ENCODE measurements at places on chromosomes 3 and 15.
A peak's percentile ranks its signal among the peaks of the same experiment; 100 is the strongest.

DNA sequence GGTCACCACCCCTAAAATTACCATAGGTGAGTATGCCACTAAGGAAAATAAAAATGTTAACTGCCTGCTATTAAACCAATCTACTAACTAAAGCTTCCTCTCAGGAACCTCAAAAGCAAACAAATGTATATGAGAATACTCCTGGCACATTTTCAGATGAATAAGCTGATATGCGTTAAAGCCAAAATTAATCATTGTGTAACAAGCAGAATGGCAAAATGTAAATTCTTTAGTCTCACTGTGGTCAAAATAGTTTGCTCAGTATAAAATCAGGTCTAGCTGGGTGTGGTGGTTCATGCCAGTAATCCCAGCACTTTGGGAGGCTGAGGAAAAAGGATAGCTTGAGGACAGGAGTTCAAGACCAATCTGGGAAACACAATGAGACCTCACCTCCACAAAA lies 53.6 kb downstream of the SUMF1 start:
- peak; percentile 48 for DNase-seq

- no peak for DNase-seq
These were observed 88.4 kb downstream of the WNT7A start for GRCh38 chr3:13791198-13792050.

DNA sequence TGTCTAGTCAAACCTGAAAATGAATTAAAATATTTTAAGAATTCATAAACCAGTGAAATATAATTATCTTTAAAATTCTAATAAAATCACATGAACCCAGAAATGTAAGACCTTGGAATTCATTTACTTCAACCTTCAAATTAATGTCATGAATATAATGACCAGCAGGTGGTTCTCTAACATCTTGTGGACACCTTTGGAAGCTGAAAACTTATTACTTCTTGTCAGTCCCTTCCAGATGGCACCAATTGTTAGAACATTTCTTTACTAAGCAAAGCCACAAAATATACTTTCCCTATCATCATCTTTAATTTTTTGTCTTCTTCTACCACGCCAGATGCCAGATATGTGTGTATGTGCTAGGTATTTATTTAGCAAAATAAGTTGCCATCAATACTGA lies 240.0 kb downstream of the MBNL1 start:
- DNase-seq = peak; percentile 37

DNA sequence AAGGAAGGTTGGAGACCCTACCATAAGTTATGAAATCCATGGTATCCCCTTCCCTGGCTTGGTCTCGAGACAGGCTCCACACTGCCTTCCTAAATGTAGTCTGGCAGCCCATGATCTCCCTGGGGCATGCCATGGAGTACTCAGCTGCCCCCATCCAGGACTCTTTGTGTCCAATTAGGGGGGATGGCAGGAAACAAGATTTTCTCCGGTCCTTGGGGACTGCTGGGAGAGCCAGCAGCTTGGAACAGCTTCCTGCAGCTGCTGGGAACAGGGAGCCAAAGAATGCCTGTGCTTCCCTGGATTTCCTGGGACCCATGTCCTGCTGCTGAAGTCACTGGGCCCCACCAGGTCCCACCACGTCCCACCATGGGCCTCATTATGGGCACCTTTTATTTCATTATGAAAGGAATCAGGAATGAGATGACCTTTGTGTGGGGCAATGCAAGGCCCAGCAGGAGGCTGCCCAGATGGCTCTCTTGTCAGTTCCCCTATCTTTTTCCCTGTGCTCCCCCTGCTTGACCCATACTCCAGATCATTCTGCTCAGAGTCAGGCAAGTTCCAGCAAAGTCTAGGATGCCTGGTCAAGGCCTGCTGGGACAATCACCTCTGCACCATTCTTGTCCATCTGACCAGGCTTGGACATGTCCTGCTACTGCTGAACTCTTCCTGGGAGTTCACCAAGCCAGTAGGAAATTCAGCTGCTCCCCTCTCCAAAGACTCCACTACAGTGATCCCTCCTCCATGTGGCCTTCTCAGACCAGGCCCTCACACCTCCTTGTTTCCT lies 15.0 kb upstream of the DAG1 start:
- no peak for DNase-seq

DNA sequence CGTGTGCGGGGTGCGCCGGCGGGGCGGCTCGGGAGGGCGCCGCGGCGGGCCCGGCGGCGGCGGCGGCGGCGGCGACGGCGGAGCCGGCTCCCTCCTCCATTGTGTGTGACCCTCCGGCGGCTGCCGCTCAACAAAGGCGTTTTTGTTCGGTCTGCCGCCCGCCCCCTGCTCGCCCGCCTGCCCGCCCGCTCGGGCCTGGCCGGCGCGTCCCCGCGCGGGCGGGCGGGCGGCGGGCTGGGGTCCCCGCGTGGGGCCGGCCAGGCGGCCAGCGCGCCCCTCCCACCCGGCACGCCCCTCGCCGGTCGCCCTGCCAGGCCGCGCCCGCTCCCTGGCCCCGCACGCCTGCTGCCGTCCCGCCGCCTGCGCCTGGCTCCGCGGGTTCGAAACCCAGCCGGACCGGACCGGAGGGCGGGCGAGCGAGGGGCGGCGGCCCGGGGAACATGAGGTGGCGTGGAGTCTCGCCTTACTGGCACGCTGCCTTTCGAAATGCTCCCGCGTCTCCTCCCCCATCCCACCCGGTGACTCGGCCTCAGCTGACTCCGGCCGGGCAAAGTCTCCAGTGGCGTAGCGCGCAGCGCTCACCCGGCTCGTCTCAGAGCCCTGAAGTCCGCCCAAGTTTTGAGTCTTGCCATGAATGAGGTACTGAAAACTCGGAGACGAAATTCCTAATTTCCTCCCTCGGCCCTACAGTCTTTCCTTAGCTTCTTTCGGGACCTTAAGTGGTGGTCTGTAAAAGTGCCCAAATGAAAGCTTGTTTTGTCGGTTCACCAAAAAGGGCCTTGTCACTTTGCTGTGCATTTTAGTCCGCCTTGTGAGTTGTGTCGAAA lies 588 bp downstream of the MAPK6 start:
- peak; percentile 92 for DNase-seq

DNA sequence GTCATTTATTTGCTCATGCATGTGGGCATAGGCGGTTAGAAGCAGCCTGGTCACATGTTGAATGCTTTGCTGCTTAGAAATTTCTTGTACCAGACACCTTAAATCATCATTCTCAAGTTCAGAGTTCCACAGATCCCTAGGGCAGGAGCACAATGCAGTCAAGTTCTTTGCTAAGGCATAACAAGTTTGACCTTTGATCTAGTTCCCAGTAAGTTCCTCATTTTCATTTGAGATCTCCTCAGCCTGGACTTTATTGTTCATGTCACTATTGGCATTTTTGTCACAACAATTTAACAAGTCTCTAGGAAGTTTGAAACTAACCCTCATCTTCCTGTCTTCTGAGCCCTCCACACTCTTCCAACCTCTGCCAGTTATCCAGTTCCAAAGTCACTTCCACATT lies 22.8 kb downstream of the HGD start:
- DNase-seq = no peak

- DNase-seq = no peak
These were observed 172.9 kb upstream of the TOPAZ1 start for GRCh38 chr3:44068753-44069152.

DNA sequence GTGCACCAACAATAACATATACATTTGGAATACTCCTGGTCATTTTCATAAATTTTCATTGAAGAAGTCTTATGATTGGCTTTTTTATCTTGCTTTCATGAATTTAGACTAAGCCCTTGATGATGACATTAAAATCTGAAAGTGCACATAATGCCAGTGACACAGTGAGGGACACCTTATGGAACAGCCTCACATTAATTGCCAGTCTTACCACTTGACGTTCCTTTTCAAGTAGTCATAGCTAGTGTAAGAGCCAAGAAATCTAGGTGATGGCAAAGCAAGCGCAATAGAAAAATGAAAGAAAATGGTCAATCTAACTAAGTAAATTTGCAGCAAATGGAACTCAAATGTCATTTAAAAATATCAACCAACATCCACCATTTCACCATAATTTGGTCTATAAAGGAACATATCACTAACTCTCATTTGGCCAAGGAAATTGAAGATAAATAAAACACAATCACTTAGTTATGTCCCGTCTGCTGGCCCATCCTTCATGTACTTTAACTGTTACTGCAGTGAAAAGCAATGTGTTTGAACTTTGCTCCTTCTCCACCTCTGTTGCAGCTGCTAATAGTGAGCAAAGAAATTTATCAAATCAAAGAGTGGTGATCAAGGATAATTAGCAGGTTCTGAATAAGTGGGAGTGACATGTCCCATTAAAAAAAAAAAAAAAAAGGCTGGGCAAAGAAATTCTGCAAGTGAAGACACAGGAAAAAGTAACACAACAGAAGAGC lies 110.0 kb downstream of the TJP1 start:
- no peak for DNase-seq

- DNase-seq = peak; percentile 80
These were observed 9.6 kb downstream of the OSBPL11 start for GRCh38 chr3:125585595-125586223.

DNA sequence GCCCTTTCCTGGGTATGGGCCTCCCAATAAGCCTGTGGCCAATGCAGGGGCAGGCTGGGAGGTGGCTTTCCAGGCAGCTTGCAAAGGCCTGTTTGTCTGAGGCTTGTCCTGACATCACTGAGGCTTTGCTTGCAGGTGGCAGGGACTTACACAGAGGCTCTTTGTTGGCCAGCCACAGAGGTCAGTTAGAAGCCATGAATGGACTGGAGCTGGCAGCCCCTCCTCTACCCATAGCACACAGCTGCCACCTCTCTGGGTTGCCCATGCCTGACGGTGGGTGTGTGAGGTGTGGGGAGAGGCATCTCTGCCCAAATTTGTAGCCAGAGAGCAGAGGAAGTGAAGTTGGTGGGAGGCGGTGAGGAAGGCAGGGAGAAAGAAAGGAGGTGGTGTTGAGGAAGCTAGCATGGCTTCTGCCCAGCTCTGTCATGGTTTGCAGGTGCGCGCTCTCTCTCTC lies 17.1 kb downstream of the LIMD1 start:
- DNase-seq = no peak

DNA sequence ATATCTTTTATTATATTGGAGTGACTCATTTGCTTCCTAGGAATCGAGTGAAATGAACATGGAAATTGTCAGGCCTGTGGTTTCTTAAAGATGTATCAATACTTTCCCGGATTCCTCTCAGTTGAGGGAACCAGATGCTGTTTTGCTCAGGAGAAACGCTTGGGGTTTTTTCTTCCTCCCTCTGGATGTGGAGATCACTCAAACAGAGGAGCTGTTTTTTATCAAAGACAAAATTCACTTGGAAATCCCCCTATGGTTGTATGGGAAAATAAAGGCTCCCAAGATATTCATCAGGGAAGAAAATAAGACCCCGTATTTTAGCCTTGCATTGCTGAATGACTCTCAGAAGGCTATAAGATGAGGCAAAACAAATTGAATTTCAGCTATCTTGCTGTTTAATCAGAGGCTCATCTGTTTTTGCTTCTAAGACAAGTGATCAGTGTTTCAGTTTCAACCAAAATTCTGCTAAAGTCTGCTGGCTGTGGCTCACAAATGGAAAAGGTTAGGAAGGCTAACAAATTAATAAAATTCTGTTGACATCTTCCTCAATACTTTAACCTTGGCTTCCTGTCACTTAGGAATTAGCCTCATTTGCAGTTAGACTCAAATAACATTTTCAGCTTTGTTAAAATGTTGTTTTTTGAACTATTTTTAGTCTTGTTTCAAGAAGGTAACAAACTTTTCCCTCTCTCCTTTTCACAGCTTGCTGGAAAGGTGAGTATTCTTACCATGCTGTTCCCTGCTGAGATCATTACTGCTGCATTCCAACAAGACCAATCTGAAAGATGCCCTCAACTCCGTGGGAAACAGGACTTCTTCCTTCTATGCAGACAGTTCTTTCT lies 83.6 kb downstream of the COL6A5 start:
- DNase-seq = no peak

- peak; percentile 25 for DNase-seq
These were observed 1.2 kb downstream of the CADPS start for GRCh38 chr3:62873761-62874710.

DNA sequence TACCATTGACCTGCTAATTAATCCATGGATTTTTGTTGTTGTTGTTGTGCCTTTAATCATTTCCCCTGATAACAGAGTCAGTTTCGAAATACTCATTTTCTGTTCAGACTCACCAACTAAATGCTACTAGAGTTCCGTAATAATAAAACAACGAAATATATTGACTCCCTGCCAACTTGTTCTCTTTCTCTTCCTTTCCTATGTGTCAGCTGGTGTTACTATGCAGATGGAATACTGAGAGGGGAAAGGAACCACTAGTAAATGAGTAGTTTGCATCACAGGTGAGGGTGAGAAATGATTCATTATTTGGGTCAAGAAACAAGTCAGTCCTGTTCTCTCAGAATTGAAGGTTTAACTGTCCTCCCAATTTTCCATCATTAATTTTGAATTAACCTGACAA lies 1027.3 kb downstream of the TUSC7 start:
- peak; percentile 16 for DNase-seq

GRCh38 chr3:166201476-166201875 lies 364.3 kb upstream of the BCHE start:
- no peak for DNase-seq

- no peak for DNase-seq
These were observed 98.5 kb upstream of the C3orf80 start for GRCh38 chr3:160126761-160127160.

DNA sequence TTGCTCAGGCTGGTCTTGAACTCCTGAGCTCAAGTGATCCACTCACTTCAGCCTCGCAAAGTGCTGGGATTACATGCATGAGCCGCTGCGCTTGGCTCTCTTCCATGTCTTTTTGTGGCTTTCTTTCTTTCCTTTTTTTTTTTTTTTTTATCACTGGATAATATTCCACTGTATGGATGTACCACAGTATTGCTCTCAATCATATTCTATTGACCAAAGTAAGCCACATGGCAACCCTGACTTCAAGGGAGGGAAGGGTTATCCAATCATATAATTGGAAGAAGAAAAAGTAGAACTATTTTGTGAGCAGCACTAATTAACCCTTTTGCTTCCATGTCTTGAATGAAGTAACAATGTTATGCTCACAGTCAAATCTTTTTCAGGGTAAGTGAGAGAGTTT lies 307.0 kb upstream of the RASGRP1 start:
- DNase-seq = no peak

GRCh38 chr3:179265875-179266274 lies 15.0 kb upstream of the KCNMB3 start:
- no peak for DNase-seq

- no peak for DNase-seq
These were observed 30.1 kb upstream of the CAPN3 start for GRCh38 chr15:42329161-42329560.

DNA sequence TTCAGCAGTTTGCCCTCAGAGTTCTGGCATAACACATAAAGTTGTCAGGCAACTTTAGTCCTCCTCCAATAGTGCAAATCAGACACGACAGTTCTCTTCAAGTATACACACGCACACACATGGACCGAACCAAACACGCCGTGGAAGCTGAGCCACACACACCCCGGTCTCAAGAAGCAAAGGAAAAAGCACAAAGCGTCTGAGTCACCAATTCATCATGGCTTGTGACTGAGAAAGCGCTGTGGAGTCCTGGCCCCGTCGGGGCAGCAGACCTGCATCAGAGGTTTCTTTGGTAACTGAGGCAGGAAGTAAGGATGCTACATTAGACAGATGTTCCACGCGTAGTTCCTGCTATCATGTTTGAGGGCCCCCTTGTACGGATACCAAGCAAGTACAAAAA lies 85.7 kb downstream of the VGLL4 start:
- peak; percentile 95 for DNase-seq

Measured in fibroblast of mammary gland (primary cell).